ENCODE measurements at places on chromosomes 3 and 15. TPM values are rescaled to one million over a fixed set of nuclear protein-coding genes. Genes with fewer than 3 reads are reported as not detected.
A peak's percentile ranks its signal among the peaks of the same experiment; 100 is the strongest.

- DNase-seq, result no peak
Observed at GRCh38 chr15:92430069-92430440, 36.4 kb downstream of the ST8SIA2 start.

DNA sequence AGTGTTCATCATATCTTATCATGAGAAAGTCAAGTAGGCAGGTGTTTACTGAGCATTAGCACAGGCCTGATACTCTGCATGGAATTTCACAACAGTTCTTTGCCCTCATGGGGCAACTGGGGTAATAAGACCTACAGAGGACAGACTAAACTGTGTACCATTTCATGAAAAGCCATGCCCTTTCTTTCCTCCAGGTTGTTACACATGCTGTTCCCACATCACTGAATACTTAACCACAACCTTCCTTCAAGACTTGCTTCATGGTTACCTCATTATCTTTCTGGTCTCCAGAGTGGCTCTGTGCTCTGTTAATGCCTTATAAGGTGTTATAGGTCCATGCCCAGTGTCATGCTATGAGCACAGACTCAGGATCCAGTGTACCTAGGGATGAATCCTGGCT lies 28.2 kb upstream of the RSL24D1 start:
- peak; percentile 19 for DNase-seq

GRCh38 chr3:32492684-32493436 lies 9.8 kb downstream of the CMTM6 start:
- DNase-seq, result no peak

DNA sequence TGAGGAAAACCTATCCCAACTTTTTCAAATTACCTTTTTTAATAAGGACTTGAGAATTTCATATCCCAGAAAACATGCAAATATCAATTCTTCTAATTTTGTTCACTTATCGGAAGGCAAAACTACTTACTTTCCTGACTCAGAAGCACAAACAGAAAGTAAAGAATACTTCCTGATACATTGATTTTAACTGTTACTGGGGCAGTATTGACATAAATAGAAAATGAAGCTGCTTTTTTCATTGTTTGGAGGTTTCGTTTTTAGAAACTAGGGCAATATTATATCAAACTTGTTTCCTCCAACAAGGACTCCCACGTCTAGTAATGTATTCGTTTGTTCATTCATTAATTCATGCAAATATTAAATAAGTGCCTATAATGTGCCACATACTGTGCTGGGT lies 19.1 kb downstream of the PAQR9 start:
- no peak for DNase-seq

GRCh38 chr3:171230865-171231264 lies 204.3 kb upstream of the SLC2A2 start:
- no peak for DNase-seq

DNA sequence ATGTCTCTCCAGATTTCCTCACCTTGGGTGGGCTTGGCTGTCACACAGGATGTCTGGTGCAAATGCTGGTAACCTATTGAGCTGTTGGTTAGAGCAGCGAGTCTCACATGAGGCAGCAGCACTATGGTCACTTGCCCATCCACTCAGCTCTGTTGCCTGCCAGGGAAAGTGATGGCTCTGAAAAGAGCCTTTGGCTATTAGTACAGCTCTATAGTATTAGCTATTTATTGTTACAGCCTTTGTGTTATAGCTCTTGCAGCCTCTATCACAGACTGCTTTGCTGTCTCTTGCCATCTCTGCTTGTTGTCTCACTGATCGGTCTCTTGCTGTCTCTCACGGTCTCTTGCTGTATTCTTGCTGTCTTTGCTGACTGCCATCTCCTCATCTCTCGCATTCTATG lies 114.3 kb downstream of the MFSD1 start:
- no peak for DNase-seq

IGSF10 gene
- total RNA-seq, result under 0.01 TPM

CFAP44 gene
- total RNA-seq, result 0.91 TPM

SCG5 gene
- 0.95 TPM for total RNA-seq

ZSCAN2 gene
- total RNA-seq, result 7.8 TPM

GP9 gene
- total RNA-seq, result not detected

ISLR gene
- 0.06 TPM for total RNA-seq

PGBD4 gene
- 1.0 TPM for total RNA-seq
